ENCODE measurements at places on chromosomes 1 and 21.

DNA sequence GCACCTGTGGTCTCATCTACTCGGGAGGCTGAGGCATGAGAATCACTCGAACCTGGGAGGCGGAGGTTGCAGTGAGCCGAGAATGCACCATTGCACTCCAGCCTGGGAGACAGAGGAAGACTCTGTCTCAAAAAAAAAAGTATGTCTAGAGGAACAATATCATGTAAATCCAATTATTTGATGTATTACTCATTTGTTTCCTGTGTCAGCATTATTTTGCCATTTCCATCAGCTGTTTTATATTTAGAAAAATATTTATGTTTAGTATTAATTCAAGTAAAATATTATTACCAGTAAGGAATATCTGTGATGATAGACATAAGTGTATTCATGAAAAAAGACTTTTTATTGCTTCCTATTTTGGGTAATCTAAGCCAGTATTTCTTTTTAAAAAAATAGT, 13.0 kb downstream of the TDRKH start:
- DNase-seq, result no peak

DNA sequence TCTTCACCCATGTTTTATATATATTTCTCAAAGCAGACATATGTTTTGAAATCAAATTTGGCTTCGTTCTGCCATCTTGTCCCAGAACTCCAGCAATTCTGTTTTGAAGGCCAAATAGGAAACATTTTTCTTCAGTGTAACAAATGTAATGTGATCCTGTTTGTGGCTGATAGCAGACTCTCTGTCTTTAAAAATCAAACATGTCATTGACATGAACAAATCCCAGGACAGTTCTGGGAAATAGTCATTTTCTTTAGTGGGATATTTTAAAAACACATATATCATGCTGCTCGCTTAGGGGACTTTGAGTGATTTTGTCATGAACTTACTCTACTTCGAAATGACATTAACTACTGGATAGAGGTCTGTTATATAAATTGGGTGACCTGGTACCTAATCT, 51.4 kb downstream of the HMCN1 start:
- no peak for DNase-seq

DNA sequence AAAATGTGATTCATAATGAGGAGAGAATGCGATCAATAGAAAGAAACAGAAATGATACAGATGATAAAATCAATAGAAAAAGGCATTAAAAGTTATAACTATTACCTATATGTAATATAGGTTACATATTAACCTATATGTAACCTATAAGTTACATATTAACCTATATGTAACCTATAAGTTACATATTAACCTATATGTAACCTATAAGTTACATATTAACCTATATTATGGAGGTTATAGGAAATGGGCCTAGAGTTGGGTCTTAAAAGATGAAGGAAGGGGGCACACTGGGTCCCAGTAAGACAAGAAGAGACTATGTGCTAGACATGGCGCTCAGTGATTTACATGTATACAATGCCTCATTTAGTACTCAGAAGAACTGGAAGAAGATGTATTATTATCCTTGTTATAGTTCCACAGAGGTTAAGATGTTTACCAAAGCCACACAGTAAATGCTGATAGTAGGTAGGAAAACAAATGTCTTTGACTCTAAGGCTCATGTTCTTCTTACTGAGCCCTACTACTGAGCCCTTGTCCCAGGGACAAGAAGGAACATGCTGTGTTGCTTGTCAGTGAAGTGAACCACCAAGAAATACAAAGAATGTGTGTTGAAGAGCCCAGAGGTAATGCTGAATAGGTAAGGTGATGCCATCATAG, 444.6 kb upstream of the PLXNA2 start:
- DNase-seq, result no peak

- no peak for DNase-seq
Measured at GRCh38 chr1:150061632-150062101, 5.9 kb upstream of the VPS45 start.

DNA sequence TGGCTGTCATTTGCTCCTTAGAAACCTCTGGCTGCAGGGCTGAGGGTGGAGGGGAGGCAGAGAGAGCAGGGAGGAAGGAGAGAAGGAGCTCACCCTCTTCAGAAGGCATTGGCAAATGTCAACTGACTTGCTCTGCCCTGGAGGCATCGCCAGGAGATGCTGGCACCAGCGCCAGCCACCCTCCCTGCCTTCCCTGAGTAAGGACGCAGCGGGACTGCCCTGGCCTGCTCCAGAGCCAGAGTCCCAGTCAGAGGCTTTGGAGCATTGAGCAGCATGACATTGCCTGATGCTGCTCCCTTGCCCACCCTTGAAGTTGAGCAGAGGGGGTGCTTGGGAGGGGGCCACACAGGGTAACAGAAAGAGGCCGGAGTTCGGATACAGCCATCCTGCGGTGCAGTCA, 62.3 kb downstream of the DISP3 start:
- DNase-seq, result no peak

DNA sequence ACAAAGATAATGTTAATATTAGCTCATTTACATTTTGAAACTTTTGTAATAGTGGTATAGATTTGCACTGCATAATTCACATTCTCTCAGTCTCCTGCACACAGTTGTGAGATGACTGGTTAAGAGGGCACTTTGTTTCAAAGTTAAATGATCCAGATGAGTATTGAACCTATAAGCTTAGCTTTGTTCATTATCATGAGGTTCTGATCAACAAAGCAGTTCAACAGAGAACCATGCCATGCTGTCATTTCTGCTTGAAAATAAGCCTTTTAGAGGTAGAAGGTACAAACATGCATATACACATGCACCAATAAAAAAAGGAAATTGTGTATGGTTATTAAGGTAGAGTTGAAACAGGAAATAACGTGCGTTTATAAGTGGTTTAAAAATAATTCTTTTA, 4.8 kb downstream of the RAP1A start:
- DNase-seq, result no peak

DNA sequence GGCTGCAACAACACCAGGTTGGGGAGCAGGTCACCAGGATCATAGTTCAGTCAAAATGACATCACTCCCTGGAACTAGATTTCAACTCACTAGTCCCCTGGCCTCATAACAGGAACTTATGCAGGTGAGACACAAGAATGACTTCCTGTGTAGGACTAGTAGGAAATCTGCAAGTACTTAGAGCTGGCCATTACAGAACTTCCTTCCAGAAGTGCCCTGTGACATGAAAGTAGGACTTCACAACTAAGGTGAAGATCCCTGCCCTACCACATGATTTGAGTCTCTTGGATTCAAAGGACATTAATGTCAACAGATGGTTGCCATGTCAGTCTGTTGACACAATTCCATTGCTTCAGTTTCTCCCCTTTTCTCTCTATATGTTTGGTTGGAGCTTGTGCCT, 223.1 kb downstream of the RPS6KC1 start:
- DNase-seq, result no peak

DNA sequence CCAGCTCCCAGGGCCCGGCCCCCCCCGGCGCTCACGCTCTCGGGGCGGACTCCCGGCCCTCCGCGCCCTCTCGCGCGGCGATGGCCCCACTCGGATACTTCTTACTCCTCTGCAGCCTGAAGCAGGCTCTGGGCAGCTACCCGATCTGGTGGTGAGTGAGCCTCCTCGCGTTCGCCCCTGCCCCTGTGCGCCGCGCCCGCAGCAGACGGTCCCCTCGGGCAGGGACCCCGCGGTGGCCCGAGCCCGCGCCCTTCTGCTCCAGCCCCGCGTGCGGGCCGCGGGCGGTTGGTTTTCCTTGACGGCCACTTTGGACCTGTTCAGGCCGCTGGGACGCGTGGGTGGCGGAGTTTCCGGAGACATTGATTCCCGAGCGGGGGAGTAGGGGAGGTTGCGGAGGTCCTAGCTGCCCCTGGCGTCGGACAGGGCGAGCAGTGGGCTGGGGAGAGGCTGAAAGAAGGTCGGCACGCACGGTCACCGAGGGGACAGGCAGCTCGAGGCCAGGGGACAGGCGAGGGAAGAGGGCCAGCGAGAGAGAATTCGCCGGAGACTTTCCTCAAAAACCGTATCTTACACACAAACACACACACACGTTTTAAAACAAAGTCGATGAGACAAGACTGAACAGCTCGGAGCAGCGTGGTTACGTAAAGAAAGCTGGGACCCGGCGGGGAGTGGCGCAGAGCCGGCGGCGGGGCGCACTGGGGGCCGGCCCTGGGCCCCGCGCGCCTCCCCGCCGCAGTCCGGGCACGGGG, 427 bp downstream of the WNT3A start:
- no peak for DNase-seq

DNA sequence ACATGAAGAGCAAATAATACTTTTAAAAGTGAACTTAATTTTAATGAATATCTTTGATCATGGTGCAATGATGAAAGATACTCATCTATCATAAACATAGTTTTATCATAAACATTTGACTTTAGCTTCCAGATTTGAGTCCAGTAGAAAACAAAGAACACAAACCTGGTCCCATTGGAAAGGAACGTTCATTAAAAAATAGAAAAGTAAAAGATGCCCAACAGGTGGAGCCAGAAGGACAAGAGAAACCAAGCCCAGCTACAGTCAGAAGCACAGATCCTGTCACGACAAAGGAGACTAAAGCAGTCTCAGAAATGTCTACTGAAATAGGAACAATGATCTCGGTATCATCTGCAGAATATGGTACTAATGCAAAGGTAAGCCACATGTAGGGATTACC, 55.6 kb upstream of the MYOCOS start:
- DNase-seq, result no peak

- no peak for DNase-seq
Measured at GRCh38 chr1:152621993-152622392, 910 bp downstream of the LCE3A start.

Measured in effector CD8-positive, alpha-beta T cell (primary cell).